ENCODE measurements at places on chromosomes 5 and 9.

DNA sequence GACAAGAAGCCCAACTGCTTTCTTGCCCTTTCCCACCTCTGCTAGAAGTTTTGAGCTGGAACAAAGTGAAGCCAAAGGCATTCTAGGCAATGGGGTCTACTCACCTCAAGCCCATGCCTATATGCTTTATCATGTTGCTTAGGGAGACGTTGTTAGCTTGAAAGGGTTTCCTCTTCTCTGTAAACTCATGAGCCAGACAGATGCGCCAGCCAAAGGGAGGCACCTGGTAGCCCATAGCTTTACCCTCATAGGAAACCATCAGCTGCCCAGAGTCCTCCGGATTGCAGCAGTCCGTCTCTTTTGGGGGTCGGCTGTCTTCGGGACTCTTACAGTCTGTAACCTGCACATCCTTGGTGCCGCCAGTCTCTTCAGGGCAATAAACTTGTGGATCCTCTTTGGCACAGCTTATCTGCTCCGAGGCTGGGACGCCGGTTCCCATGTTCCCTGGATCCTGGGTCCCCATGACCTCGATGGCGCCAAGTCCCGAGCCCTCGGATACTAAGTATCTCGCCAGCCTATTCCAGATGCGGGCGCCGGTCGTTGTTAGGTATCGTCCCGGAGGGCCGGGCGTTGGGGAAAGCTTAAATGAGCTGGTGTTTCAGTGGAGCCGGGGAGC is 678 bp downstream of the GBA2 start:
- DNase-seq, result no peak

GRCh38 chr9:97737429-97737828 is 40.3 kb upstream of the XPA start:
- peak; percentile 11 for DNase-seq

DNA sequence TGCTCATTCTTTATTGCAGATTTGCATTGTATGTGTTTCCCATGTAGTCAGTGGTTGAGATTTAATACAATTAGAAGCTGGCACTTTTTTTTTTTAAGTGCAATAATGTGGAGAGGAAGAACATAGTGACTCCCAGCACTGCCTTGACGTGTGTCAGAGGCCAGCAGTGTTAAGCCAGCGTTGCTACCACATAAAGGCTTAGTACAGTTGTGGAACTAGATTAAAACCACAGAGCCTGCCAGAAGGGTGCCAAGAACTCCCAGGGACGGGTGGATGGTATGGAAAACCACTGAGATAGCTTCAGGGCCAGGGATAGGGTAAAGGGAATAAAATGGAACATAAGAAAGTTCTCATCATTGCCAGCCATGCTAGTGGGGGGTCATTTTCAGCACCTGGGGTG is 142.9 kb downstream of the TRIO start:
- DNase-seq, result no peak

DNA sequence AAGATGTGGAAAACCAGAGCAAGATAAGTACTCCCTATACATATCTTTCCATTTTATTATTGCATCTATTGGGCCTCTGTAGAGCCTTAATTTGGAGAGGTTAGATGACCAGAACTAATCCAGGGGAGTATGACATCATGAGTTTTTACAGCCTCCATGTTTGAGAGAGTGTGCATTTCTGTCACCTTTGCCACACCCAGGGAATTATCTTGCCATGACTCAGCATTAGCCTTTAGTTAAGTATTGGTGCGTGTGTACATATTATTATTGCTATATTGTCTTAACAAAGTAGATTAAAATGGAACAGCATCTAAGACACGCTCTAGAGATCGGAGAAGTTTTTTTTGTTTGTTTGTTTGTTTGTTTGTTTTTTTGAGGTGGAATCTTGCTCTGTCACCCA is 27.6 kb downstream of the DIMT1 start:
- no peak for DNase-seq

GRCh38 chr9:105114318-105114717 is 130.1 kb upstream of the SLC44A1 start:
- no peak for DNase-seq

GRCh38 chr9:89502038-89502601 is 4.2 kb upstream of the SEMA4D start:
- no peak for DNase-seq

DNA sequence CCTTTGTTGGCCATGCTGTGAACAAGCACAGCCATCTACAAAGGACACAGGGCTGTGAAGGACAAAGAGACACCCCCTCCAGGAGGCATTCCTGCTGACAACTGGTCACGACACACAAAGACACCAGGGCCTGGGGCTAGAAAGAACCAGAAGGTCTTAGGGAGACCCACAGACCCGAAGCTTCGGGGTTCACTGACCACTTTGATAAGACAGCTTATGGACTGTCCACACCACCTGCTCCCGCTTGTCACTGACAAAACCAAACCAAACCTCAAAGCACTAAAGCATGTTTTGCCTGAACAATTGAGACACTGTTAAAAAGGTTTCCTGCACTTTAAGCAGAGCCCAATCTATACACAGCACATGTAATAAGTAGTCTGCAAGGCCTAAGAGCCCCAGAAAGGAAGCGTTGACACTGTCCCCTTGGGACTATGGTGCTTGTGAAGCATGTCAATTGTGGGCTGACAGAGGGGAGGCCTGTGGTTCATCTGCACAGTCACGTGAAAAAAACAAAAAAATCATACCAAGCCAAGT is 185.0 kb downstream of the GAPVD1 start:
- DNase-seq, result peak; percentile 84

GRCh38 chr5:16744164-16744880 is 127.5 kb upstream of the RETREG1 start:
- no peak for DNase-seq

DNA sequence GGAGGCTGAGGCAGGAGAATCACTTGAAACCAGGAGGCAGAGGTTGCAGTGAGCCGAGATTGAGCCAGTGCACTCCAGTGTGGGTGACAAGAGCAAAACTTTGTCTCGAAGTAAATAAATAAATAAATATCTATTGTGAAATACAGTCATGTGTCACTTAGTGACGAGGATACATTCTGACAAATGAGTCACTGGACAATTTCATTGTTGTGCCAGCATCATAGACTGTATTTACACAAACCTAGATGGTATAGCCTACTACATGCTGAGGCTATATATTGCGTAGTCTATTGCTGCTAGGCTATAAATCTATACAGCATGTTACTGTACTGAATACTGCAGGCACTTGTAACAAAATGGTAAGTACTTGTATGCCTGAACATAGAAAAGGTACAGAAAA is 61.1 kb upstream of the CCL21 start:
- DNase-seq, result no peak

DNA sequence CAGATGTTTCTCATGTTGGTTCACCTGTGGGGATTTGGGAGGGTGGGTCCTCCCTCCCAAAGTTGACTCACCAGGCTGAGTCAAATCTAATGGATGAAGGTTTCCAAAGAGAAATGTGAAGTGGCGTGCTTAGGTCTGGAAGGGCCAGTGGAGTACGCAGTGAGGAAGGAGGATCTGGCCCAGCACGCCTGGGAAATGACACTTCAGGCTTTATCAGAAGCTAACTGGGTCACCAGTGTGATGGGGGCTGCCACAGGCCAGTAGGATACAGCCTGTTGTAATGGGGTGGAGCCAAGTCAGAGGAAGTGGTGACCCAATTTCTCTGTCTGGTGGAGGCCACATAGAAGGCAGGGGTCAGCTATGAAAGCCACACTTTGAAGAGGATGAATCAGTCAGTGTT is 18.0 kb downstream of the POLR1E start:
- no peak for DNase-seq

GRCh38 chr5:74865804-74866595 is at the start of gene FAM169A:
TSS of gene FAM169A (minus strand) at chr5:74866387. CDS start at chr5:74841676, 24,711 bp downstream.
- DNase-seq, result peak; percentile 41

- no peak for DNase-seq
These were observed 63.6 kb upstream of the SLC12A2 start for GRCh38 chr5:128020012-128020411.

DNA sequence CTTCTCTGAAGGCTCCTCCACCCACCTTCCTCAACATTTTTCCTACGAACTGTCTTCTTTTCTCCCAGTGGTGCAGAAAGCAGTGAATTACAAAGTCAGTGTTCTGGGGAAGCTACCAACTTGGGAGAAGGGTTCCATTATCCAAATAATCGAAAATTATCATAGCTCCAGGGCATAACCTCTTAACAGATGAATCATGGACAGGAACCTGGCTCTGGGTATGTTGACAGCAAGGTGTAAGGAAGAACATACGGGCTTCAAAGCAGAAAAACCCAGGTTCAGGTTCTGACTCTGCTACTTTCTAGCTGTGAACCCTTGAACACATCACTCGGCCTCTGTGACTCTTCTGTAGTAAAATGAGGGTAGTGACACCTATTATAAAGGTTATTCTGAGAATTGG is 351.3 kb downstream of the ENC1 start:
- no peak for DNase-seq

DNA sequence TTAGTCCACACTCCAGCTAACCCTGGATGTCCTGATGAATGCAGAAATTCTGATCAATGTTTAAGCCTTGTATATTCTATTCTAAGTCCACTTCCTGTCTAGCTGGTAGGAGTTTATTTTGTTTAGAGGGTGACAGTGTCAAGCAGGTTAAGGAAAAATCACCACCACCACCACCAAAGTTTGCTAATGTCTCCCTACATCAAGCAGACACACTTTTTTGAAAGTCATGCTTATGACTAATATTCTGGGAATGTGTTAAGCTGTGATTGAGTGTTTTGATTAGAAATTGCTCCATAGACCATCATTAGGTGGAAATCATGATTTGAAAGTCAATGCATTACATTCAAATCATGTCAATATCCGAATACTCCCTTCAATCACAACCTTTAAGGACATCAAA is 1530.1 kb downstream of the MAT2B start:
- DNase-seq, result no peak

DNA sequence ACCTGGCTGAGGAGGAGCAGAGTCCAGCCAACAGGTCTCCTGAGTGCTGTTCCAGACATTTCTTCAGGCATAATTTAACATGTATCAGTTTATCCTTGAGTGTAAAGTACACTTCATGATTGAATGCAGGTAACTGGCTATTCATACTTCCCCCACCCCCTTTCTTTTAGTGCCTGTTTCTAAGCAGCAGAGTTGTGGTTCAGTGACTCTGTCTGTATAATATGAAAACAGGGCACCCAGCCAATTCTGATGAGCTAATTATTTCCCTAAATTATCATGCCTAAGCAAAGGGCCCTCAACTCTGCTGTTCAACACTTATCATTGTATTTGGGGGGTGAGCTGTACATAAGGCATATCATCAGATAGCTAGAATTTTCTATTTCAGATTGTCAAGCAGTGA is 51.9 kb upstream of the ZSWIM6 start:
- DNase-seq, result no peak

DNA sequence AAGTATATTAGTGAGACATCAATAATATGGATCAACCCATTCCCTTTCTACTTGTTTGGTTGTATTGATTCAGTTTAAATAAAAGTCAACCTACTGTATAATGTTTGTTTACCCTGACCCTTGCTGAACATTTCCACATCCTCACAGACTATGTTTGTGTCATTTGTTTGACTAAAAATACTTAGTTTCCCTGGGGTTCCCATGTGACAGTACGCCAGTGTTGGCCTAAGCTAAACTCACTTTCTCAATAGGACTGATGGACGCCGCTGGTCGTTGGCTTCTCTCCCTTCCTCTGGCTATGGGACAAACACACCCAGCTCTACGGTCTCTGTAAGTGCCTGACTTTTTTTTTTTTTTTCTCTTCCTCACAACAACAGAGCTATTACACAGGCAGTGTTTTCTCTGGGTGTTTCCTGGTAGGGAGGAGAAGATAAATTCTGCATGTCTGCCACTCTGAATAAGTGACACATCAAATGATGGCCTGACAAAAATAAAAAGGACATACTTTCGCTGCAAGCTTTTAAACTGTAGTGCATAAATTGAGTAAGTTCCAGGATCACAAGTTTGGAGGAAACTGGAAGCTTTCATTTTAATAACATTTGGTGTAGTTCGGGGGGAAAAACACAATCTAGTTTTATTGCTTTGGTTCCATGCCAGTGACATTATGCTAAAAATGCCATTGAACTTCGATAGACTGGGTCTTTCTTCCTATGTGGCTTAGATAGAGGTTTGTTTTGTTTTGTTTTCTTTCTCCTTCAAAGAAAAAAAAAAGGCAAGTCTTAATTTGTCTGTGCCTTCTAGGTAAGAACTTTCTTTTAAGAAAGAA is 101.0 kb downstream of the CD180 start:
- no peak for DNase-seq

- DNase-seq, result no peak
These were observed 111.0 kb downstream of the MED27 start for GRCh38 chr9:131968632-131969031.

GRCh38 chr5:31148959-31149475 is 44.5 kb upstream of the CDH6 start:
- DNase-seq, result no peak

Measured in germinal center (tissue), 1 donor.